ENCODE measurements at places on chromosomes 1 and 21.

GRCh38 chr1:170657275-170657853 is 6.6 kb upstream of the PRRX1 start:
- no peak for DNase-seq

- no peak for DNase-seq
Observed at GRCh38 chr1:92038695-92039346, 9.0 kb downstream of the EPHX4 start.

GRCh38 chr1:42118125-42118524 is 35.1 kb upstream of the GUCA2B start:
- DNase-seq = no peak

GRCh38 chr1:243595527-243596210 is 254.4 kb downstream of the AKT3 start:
- DNase-seq = no peak

- DNase-seq = no peak
Observed at GRCh38 chr1:60280256-60280655, 206.7 kb upstream of the C1orf87 start.

- DNase-seq = no peak
Observed at GRCh38 chr1:114178936-114179335, 25.3 kb upstream of the SYT6 start.

DNA sequence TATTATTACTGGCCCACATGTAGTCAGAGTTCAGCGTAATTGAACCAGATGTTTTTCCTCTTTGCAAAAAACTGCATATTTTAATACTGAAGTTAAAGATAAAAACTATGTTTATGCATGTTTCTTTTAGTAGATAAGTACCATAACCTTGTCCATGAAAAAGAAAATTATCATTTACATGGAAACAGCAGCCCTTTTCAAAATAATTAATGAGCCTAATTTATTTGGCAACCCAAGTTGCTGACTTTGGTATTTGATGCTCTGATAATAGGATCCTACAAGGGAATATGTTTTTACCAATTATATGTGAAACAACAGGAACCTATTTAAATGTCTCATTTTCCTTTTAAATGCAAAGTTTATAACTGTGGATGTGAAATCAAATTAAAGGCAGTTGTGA is 281.3 kb upstream of the C1orf105 start:
- DNase-seq = no peak

DNA sequence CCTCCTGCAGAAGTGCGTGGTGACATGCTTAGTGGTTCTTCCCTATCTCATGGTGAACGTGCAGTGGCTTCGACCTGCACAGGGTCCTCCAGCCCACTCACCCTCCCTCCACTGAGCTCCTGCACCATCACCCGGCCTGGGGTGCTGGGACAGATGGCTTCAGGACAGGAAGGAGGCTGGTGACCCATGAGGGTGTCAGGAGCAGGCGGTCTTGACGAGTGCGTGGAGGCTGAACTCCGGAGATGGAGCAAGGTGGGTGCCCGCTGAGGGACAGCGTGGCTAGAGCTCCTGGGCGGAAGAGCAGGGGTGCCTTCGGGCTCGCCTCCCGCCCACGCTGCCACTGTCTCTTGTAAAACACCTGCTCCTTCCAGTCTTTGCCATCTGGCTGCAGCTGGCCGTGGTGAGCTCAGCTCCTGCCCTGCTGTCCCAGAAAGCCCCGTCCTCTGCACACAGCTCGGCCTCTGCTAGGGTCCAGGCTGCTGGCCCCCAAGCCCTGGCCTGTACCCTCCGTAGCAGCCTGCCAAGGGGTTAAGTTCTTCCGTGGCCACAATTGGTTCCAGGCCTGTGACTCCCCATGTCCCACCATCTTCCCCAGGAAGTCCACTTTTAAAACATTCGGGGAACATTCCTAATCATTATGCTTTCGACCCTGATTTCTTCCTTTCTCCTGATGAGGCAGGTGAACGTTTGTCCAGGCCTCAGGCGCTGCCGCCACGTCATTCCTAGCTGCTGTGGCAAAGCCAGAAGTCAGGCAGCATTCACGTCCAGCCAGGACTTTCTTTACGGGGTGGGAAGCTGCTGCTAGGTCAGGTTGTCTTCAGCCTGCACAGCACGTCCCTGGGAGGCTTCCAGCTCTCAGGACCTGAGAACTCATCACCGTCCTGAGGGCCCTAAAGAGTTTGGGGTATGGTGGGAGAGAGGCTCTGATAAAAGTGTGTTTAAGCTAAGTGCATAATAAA is 8.1 kb downstream of the KRTAP10-1 start:
- no peak for DNase-seq

DNA sequence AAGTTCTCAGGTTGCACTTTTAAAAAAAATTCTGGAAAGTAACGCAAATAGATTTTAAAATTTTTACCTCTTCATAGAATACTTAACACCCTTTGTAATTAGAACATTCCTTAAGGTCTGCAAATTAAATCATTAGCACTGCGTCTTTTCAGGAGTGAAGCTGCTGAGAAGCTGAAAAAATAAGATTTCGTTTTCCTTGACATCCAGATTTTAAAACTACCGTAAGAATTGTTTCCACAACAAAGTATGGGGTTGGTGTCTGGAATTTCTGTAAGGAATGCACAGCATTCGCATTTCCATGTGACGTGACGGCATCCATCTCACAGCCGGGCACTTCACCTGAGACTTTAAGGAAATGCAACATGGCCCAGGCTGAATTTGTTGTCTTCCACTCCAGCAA is 76.3 kb upstream of the COX20 start:
- DNase-seq = no peak

- DNase-seq = no peak
Observed at GRCh38 chr1:240104672-240105071, 13.0 kb downstream of the FMN2 start.

Measured in stimulated activated CD8-positive, alpha-beta memory T cell treated with anti-CD3 and anti-CD28 coated beads, Interleukin-4, amount 100 ng/mL, for 4 hours (primary cell).